Stimulated activated CD4-positive, alpha-beta T cell treated with anti-CD3 and anti-CD28 coated beads, TNF-alpha, amount 100 ng/mL, for 48 hours (primary cell): ENCODE measurements at places on chromosomes 3 and 15.

DNA sequence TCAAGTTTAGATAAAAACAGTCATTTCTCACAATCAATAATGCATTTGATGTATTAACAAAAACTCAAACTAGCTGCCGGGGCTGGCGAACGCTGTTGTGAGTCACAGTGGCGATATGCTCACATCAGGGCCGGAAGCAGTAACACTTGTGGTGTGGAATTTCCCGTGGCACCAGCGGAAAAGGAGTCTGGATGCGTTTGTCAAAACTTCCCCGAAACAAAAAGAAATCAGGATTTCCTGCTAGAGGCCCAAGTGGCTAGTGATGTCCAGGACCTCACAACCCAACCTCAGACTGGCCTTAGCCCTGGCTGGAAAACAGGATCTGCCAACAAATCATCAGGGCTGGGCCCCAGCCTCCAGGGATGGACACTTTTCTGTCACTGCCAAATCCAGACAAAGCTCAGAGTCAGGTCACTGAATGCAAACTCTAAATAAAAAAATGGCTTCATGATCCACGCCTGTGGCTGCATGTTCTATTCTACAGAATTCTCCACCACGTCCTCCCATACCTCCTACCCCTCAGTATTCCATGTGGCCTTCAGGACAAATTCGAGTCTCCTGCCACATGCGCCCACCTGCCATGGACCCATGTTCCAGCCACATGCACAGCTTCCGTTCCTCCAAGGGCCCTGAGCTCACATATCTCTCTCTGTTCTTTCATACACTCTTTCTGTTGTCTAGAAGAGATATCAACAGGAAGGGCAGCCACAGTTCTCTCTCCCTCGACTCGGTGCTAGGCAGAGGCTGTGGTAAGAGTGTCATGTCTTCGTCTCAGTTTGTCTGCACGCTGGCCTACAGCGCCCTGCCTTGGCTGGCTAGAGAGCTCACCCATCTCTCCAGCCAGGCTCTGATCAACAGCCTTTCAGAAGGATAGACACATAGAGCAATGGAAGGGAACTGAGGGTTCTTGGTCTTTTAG, 35.4 kb downstream of the EHD4 start:
- peak; percentile 74 for DNase-seq

DNA sequence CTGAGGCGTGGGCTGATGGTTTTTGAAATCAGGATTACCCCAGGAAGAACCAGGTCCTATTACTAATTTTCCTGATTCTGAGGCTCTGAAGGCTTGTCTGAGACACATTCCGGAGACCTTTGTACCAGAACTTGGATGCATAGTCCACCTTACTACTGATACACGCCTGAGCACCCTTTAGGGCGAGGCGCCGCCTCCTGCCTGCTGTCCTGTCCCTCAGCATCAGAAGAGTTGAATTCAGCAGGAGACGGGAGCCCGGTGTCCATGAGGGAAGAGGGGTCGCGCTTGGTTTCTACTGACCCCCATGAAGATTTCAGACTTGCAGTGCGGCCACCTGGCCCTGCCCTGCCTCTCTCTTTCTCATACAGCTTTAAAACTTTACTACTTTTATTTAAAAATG, 49.9 kb downstream of the KLF13 start:
- DNase-seq, result no peak

DNA sequence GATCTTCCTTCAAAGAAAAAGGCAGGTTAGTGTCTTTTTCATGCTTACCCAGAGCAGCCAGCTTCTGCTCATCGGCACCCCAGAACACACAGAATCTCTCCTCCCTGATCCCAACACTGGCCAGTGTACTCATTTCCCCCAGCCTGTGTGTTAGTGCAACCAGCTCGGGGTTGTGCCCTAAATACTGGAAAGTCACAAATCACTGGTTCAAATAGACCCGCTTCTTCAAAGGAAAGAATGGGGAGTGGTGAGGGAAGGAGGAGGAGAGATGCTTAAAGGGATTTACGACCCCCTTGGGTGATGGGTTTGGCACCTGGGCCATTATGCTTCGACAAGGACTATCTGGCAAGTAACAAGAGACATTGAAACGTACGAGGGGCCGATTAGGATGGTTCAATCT, 114.0 kb downstream of the FOXB1 start:
- no peak for DNase-seq

GRCh38 chr15:77185242-77185785, 114.4 kb upstream of the TSPAN3 start:
- DNase-seq, result no peak

- no peak for DNase-seq
Measured at GRCh38 chr3:190053919-190054672, 66.6 kb downstream of the P3H2 start.
